ENCODE measurements at places on chromosomes 11 and 22.

GRCh38 chr11:72373163-72373562, 61.2 kb downstream of the CLPB start:
- no peak for DNase-seq

DNA sequence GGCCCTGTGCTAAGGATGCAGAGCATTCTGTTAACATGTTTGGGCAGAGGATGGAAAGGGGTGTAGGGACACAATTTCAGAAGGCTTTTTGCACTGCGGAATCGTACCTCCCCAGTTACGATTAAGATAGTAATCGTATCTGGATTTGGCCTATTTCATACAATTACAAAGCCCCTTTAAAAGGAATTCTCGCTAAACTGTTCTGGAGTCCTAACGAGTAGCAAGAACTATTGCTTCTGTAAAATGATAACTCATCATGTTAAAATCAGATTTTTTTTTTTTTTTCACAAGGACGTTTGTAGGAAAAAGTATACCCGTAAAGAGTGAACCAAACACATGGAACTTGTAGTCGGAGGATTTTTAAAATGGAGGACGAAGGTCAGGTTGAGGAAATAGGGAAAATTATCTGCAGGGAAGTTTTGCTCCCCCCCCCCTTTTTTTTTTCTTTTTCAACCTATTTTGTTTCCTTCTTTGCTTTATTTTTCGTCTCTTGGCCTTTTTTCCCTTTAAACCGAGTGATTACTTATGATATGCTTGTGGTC, 934 bp downstream of the HSD17B12 start:
- no peak for DNase-seq

DNA sequence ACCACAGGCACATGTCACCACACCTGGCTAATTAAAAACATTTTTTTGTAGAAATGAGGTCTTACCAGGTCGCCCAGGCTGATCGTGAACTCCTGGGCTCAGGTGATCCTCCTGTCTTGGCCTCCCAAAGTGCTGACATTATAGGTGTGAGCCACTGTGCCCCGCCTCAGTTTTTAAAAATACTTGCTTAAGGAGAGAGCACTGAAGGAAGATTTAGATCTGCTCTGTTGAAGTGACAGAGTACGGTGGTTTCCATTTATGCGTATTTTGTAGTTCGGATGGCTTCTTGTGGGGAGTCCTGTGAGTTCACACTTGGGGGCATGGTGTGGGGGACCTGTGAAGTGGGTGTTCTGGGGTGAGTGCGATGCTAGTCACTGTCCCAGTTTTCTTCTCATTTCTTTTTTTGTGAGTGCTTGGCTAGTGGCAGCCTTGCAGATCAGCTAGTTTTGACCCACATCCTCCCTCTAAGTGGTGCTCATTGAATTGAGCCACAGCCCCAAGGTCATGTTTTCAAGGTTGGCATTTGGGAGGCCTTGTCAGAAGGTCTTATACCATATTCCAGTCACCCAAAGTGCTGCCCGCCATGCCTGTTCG, 31.5 kb downstream of the PTPRJ start:
- no peak for DNase-seq

- no peak for DNase-seq
Measured at GRCh38 chr11:65549096-65549495, 9.1 kb downstream of the LTBP3 start.

DNA sequence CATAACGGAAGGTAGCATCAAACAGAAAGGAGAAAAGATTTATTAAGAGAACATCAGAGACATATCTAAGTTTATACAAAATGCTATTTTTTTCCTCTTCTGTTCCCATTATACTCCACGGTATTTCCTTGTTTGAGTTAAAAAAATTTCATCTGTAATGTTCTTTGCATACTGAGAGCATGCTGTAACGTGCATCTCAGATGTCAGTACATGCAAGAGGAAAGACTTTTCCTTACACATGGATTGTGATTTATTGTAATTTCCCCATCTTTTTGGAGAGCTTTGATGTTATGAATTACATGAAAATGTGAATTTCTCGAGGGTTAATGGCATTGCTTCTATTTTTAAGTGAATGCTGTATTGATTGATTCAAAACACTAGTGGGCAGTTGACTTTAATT, 1164.0 kb downstream of the LRRC4C start:
- DNase-seq = no peak

GRCh38 chr11:29333993-29334775, 682.6 kb downstream of the KCNA4 start:
- DNase-seq = no peak

GRCh38 chr11:119607726-119608125, 121.3 kb downstream of the NECTIN1 start:
- DNase-seq = no peak

DNA sequence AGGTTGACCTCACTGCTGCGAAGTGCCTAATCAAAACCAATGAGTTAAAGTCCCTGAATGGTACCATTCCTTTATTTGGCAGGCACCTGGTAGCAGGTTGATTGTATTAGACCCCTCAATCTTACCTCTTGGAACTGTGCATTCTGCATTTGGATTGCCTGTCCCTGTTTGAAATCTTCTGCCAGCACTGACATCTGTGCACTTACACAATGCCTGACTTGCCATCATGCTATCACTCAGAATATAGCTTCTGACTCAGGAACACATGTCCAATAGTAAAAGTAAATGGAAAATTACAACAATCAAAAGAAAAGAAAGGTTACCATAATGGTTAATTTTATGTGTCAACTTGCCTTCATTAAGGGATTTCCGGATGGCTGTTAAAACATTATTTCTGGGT, 366.0 kb upstream of the PDGFD start:
- no peak for DNase-seq

DNA sequence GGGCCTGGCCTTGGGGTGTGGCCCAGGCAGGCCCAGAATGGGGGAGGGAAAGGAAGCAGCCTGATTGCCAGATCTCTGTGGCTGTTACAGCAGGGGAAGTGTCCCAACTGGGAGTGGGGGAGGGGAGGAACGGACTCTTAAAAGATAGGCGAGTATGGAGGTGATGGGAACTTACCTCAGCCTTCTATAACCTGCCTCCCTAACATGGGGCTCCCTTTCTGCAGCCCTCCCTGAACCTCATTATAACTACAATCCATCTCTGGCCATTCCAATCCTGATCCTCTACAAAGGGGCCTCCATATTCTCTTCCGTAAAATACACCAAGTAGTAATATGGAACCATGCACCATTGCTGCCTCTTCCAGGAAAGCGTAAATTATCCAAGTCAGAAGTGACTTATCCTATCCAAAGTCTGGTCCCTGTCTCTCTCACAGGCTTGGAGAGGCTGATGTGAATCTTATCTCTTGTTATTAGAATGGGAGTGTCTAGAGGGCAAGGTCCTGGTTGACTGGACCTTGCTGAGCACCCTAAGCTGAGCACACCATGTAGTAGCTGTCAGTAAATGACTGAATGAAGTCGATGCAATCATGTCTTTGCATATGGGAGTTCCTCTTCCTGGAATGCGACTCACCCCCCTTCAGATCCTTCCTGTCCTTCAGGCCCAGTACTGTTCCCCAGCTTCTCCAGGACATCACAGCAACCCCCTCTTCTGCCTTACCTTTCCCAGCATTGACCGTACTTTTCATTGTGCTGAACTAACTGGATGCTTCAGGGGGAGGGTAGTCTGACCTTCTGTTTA, 5.9 kb downstream of the RHOG start:
- DNase-seq = no peak

- DNase-seq = no peak
Measured at GRCh38 chr11:1504138-1504537, 17.6 kb upstream of the MOB2 start.

- DNase-seq = no peak
Measured at GRCh38 chr11:33001751-33002542, 13.7 kb upstream of the DEPDC7 start.

DNA sequence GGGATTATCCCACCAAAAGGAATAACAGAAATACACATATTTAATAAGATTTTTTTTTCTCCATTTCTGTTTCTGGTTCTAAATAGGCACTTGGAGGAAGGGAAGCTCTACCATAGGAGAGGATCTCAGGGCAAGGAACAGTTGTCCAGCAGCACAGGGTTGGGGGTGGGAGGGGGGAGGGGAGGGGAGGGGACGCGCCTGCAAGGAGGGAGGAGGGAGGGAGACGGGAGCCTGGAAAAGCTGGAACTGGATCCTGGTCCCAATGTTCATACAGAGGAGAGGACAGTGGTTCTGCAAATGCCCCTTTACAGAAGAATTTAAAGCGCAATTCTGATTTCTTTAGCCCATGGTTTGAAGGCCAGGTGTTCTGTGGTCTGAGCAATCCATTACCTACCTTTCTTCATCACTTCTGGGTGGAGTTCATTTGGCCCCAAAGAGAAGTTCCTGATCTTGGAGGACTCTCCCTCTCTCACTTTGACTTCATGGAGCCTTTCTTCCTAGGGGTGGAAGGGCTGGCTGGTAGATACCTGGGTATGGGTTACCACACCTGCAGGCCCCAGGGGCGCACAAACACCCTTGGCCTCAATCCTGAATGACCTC, 348.9 kb upstream of the NCAM1 start:
- no peak for DNase-seq
